ENCODE measurements at places on chromosomes 1 and 21. TPM values are rescaled to one million over a fixed set of nuclear protein-coding genes. Genes with fewer than 3 reads are reported as not detected.

GRCh38 chr1:185112356-185112755 is 44.4 kb downstream of the TRMT1L start:
- no peak for DNase-seq

DNA sequence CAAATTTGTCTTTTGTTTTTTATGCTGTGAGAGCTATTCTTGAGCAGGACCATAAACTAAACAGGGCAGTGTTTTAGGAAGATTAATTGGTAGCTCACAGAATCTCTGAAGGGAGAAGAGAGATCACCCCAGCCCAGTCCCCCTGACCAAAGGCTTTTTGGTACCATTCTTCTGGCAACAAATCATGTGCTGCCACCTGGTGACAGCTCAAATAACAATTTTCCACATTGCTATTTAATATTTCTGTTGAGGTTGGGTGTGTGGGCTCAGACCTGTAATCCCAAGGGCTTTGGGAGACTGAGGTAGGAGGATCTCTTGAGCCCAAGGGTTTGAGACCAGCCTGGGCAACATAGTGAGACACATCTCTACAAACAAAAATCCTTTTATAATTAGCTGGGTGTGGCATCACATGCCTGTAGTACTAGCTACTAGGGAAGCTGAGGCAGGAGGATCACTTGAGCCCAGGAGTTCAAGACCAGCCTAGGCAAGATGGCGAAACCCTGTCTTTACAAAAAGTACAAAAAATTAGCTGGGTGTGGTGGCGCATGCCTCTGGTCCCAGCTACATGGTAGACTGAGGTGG is 2.2 kb upstream of the TESK2 start:
- no peak for DNase-seq

DNA sequence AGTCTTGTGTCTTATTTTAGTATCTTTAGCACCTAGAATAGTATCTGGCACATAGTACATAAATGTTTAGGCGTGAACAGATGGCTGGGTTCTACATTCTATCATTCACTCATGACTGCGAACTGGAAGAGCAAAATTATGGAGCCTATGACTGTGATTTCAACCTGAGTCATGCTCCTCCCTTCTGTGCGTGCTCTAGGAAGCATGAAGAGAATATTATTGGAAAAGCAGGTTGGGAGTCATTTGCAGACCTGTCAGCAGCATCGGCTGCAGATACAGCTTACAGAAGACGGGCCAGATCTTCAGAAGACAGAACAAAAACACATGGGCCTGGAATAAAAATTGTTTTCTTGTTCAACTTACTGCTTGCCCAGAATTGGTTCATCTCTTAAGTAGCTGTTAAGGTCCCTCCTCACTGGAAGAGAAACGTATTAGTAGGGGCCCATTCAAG is 344.0 kb upstream of the USP24 start:
- DNase-seq = no peak

DNA sequence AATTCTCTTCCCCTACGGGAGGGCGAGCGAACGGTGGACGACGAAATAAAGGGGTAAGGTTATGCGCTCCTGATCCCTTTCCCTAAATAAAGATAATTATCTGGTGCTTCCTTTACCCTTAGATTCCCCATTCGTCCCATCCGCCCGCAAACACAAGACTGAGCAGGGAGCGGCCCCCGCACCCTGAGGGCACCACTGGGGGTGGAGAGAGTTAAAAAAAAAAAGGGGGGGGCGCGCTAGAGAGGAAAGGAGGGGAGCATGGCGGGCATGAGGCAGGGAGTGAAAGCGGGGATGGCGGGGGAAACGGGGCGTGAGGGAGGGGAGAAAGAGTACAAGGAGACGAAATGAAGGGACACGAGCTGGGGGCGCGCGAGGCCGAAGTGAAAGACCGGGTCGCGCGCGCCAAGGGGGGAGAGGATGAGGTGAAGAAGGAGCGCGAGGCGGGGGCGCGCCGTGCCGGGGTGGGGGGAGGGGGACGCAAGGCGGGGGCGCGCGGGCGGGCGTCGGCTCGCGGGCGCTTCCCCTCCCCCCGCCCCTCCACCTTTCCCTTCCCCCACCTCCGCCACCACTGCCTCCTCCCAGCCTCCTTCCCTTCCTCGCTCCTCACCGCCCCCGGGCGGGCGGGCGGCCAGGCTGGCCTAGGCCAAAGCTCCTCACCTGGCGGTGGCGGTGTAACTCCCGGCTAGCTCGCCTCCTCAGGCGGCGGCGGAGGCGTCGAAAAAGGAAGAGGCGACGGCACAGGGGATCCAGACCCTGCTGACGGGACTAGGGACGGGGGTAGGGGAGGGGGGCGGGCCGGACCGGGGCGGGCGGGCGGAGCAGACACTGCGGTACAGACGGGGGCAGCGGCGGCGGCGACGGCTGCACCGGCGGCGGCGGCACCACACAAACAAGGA is 448 bp downstream of the GATAD2B start:
- DNase-seq = peak; percentile 43

- DNase-seq = no peak
These were observed 222.0 kb downstream of the TRABD2B start for GRCh38 chr1:47774986-47775834.

The ANGPTL7 gene
- 1.1 TPM for total RNA-seq

The NUF2 gene
- 1.0 TPM for total RNA-seq
